Activated T-cell treated with anti-CD3 and anti-CD28 coated beads, Interleukin-2, amount 50 U/mL, for 72 hours (primary cell): ENCODE measurements at places on chromosomes 16 and 17.

- peak; percentile 49 for DNase-seq
These were observed 45.0 kb downstream of the SOST start for GRCh38 chr17:43713494-43714162.

- DNase-seq = no peak
These were observed 129.3 kb upstream of the TMEM97 start for GRCh38 chr17:28189667-28190066.

DNA sequence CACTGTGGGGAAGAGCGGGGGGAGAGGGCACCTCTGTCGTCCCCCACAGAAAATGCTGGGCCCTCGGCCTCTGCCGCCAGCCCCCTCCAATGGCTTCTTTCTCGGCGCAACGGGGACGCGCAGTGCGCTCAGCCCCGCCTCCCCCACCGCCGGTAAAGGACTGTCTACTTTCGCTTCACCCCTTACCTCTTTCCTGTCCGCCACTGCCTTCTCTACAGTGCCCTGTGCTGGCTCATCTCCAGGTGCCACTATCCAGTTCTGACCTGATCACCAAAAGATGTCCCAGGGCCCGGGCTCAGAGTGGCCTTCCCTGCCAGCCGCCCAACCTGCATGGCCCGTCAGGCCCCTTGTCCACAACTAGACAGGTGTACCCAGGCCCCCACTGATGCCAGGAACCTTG lies 7.3 kb downstream of the ENDOV start:
- no peak for DNase-seq

DNA sequence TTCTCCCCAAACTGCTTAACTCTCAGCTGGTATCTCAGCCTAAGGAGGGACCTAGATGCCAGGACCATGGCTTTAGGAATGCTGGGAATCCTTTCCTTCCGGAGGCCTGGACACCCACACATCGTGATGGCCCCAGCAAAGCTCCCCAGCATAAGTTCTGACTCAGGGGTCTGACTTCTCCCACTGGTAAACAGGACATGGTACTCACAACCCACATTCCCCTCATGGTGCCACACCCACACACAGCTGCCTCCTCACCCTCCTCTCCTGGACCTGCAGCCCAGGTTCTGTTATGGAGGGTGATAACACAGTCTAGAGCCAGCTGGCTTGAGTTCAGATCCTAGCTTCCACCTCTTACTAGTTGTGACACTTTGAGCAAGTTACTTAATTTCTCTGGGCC lies 719 bp upstream of the RNF227 start:
- no peak for DNase-seq

DNA sequence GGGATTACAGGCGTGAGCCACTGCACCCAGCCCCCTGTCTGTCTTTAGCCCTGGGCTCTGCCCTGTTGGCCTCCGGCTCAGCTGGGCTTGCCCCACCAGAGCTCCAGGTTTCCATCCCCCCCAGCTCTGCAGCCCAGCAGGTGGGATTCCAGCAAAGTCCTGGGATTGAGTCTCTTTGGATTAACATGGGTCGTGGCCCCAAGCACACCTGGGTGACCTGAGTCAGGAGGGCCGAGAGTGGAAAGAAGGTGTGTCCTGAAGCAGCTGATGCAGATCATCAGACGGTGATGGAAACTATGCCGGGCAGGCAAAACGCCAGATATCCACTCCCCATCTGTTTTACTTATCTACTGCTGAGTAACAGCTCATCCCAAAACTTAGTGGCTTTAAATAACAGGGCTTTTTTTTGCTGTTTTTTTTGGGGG lies 72.5 kb downstream of the KNOP1 start:
- DNase-seq = no peak

DNA sequence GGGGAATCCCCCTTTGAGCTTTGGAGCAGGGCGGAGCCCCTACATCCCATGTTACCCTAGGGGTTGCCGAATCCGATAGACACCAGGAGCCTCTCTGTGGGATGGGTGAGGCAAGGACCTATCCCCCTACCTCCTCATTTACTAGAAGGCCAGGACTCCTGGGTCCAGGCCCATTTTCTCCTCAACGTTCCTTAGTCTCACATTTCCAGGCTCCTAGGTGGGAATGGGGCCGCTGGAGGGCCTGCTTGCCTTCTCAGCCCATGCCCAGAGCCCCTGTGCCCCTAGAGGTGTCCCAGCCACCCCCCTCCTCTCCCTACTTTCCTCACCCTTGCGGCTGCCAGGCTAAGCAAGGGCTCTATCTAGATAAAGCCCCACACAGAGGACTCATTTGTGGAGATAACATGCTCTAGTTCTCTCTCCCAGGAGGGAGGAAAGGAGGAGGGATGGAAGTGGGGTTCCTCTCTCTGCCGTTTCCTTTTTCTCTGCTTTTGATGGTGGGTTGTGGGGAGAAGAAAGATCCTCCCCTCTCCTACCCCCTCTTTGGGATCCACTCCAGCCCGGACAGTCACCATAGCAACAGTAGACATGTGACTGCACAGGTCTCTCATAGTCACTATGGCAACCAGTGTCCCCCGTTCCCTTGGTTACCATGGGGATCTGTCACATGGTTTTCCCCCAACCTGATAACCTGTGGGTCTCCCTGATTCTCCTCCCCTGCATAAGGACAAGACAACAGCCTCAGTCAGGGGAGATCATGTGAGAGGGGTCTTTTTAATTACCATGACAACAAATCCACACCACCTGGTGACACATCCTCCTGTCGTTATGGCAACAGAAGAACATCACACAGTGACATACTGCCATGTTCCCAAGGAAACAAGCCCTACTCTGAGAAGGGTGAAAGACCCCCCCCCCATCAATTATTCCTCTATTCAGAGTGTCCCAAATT lies 5.2 kb downstream of the CACNA1G start:
- no peak for DNase-seq

GRCh38 chr17:1003633-1003971 lies 6.7 kb downstream of the TIMM22 start:
- DNase-seq = no peak

DNA sequence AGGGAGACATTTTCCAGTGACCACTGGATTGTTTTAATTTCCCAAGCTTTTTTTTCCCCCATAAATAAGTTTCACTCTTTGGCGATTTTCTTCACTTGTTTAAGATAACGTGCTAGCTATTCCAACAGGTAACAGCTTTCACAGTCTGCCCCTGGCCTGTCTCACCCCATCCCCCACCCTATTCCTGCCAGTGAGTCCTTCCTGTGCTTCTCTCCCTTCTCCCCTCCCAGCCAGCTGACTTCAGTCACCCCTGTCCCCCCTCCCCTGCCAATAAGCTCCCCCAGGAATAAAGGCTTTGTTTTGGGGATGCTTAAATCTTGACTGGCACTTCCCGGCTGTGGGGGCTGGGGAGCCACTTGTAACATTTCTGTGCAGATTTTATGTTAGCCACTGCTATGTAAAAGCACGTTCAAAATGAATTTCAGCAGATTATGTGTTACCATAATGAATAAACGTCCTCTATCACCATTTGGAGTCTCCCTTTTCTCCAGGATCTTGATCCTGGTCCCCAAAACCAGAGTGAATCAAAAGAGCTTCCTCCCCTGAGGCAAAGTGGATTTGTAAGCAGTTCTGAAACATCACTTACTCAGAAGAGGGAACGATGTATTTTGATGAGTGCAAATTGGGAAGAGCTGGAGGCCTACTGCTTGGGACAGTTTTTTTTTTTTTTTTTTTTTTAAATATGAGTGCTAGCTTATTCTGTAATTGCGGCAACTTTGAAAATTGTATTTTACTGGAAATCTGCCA lies 58.2 kb downstream of the IGF2BP1 start:
- DNase-seq = no peak

DNA sequence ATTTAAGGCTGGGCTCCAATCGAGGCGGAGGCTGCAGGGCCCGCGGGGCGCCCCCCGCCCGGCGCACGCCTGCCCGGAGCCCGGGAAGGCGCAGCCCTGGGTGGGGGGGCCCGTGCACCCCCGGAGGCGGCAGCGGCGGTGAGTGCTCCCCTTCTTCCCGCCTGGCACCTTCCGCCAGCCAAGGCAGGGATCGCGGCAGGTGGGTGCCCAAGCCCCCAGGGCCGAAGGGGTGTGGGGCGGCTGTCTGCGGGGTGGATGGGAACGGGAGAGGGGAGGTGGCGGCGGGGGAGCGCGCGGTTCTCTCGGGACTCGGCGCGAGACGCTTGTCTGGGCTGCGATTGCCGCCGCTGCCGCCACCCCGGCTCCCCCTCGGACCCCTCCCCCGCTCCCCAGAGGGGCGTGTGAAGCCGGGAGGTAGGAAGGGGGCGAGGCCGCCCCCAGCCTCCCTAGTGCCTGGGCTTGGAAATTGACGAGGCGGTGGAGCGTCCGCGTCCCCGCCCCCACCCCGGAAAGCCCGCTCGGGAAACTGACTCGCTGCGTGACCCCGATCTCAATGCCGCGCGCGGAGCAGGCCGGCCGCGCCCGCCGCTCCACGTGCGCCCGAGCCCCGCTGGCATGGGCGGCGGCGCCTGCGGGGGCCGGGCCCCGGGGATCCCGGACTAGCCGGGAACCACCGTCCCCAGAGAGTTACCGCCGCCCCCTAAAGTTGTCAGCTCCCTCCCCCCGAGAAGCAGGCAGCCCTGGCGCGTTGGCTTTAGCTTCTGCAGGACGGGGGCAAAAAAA lies 231.5 kb downstream of the MRTFB start:
- DNase-seq = peak; percentile 24

DNA sequence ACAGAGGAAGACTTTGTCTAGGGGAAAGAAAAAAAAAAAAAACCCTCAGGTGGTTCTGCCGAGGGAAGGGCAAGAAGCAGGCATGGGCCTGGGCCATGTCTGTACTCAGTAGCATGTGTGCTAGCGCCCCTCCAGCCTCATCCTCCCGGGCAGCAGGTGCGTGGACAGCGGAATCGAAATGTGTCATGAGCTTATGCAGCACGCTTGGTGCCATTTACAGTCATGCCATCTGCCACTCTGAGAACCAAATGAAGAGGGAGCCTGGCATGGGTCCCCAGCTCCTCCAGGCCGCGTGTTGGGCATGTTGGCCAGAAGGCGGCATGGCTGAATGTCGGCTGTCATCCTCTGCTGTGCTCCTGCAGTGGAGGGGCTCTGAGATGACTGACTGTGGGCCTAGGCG lies 31.4 kb downstream of the CRAMP1 start:
- no peak for DNase-seq

DNA sequence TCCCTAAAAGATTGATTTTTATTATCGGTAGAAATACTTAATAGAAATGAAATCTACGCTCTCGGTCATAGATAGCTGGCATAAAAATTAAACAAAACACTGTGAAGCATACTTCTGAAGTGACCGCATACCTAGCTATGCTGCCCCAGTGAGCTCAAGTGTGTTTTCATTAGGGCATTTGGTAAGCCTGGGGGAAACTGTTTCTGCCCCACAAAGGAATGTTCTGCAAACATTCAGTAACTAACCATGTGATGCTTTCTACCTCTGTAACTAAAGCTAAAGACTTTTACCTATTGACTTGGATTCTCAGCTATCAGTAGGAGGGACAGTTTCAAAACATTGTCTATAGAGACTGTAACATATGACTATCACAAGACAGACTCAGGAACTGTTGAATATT lies 93.5 kb upstream of the HSBP1 start:
- DNase-seq = no peak

DNA sequence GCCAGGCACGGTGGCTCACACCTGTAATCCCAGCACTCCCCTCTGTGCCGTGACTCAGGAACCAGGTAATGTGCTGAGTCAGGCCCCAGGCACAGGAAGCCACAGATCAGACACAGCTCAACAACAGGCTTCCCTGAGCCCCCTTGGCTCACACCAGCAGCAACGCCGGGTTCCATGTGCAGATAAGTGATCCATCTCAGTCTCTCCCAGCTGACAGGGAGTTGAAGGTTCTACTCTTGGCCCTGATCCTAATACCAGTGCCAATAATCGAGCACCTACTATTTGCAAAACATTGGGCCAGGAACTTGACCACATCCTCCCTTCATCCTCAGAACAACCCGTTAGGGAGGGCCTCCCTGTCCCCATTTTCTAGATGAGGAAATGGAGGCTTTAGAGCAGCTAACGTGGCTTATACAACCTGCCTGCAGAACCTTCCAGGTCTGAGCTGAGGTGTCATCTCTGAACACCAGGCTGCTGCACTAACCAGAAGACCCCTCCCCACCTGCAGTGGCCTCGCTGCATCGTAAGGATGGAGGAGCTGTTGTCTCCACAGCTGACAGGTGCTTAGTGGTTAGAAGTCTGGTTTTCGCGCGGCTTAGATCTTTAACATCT lies 64.8 kb upstream of the AMZ2 start:
- peak; percentile 64 for DNase-seq

- peak; percentile 35 for DNase-seq
These were observed 9.1 kb downstream of the TMEM208 start for GRCh38 chr16:67235816-67236562.

- no peak for DNase-seq
These were observed 31.6 kb downstream of the PHKB start for GRCh38 chr16:47492428-47493377.

- no peak for DNase-seq
These were observed 32.3 kb downstream of the AXIN2 start for GRCh38 chr17:65529040-65529633.

DNA sequence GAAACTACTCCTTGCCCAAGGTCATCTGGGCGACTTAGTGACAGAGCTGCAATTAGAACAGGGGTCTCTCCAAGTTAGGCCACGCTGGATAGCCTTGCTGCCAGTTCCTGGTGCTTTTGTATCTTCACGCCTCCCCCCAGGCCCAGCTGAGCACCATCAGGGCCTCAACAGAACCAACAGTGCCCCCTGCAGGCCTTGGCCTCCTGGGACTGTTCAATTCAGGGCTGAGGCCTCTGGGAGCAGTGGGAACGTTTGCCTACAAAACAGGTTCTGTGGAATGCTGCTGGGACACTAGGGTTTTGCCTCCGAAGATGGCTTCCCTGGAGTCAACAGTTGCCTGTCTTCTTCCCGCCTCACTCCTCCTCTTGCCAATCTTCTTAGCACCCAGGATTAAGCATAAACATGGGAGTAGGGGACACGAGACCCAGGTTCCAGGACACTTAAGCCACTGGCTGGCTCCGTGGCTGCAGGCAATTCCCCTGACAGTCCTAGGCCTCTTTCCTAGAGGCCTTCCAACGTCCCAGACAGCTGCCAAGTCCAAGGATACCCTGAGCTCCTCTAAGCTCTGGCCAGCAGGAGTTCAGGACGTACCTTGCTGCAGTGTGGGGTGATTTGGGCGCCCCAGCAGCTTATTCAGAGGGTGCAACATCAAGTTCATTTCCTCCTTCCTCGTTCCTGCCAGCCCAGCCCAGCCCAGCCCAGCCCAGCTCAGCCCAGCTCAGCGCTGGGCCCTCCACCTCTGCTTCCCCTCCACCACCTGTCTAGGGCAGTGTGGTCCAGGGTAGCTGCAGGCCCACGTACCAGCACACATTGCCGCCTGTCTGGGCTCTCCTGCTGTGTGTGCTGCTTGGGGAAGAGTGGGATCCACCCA lies 246.6 kb upstream of the RPL38 start:
- peak; percentile 56 for DNase-seq

- DNase-seq = no peak
These were observed 74.8 kb downstream of the SLC5A11 start for GRCh38 chr16:24920568-24920967.

DNA sequence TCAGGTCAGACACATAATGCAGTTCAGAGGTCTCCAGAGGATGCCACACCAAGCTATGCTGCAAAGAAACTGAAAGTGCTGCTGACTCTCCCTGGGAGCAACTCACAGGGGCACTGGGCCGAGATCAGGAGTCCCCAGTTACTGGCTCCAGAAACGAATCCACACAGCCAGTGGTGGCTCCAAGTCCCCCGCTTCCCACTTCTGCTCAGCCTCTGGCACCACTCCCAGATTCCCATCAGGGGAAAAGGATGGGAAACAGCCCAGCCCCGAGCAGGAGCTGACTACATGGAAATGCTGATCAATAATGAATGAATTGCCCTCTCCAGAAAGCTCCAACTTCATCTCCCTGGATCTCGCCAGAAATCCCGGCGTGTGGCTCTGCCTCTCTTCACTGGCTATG lies 62.3 kb upstream of the CDH5 start:
- DNase-seq = no peak

GRCh38 chr17:64281962-64282752 lies 19.1 kb upstream of the TEX2 start:
- peak; percentile 52 for DNase-seq
